ENCODE measurements at places on chromosomes 12 and 14.

GRCh38 chr12:26373606-26374495, 178.5 kb downstream of the SSPN start:
- DNase-seq = peak; percentile 51

DNA sequence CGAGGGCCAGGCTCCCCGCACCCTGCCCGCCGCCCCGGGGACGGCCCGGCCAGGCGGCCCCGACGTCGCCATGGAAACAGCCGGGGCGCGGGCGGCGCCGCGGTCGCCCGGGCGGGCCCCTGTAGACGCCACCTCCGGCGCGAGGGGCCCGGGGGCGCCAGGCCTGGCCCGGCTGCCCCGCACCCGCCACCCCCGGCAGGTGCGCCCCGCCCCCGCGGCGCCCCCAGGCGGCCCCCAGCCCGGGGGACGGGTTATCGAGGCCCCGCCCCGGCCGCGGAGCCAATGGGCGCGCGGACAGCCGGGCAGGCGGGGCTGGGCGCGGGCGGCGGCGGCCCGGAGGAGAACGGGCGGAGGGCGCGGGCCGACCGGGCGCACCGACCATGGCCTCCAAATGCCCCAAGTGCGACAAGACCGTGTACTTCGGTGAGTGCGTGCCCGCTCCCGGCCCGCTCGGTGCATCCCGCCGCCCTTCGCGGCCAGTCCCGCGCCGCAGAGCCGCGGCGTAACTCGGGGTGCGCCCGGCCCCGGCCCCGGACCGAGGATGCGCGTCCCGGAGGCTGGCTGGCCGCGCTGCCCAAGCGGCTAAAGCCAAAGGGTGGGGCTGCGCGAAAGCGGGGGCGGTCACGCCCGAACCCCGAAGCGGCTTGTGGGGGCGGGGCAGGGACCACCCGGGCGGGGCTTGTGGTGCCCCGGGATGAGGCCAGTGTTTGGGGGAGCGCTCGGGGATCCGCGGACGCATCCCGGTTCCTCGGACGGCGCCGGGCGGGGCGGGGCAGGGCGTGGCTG, at the start of gene CRIP2:
Gene CRIP2, plus strand, starts transcription at position 339 of the 786 bp plus-strand sequence. Its CDS starts 42 bp downstream, at position 381.
- DNase-seq = no peak

DNA sequence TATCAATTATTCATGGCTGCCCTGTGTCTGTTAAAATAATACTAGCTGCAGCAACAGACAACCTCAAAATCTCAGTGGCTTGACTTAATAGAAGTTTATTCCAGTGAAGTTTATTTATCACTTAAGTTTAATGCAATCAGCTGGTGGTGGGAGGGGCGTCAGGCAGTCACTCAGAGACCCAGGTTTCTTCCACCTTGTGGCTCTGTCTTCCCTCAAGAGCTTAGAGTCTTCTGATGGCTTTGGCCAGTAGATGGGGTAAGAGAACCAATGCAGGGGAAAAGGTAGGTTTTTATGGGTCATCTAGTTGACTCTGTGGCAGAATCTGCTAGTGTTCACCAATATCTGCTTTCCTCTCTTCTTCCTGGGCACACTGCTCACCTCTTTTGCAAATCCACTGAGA, 668.9 kb downstream of the AACS start:
- no peak for DNase-seq

DNA sequence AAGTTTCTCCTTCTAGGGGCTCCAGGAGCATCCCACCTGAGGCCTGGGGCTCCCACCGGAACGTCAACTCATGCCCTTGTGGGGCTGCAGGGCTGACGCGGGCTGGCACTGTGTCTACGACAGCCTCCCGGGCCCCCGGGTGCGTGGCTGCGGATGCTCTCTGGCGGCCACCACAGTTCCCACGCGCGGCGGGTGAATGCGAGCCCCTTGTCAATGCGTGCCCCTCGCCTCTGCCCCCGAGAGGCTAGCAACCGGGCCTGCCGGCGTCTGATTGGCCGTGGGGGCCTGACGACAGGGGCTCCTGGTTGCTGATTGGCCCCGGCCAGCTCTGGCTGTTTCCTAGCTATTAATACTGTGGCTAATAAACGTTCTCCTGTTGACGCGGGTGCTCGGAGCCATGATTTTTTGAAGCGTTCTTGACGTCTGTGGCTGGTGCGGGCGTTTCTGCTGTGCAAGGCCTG, 1.8 kb upstream of the MEG3 start:
- DNase-seq = no peak

DNA sequence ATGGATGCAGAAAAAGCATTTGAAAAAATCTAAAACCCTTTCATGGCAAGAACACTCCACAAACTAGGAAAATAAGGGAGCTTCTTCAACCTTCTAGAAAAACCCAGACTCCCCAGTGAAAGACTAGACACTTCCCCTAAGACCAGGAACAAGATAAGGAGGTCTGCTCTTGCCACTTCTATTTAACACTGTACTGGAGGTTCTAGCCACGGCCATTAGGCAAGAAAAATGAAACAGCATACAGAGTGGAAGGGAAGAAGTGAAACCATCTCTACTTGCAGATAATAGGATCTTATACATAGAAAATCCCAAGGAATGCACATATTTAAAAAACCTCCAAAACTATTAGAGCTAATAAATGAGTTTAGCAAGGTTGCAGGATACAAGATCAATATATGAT, 42.3 kb downstream of the CHGA start:
- peak; percentile 41 for DNase-seq

GRCh38 chr14:69571449-69572029, 3.1 kb downstream of the CCDC177 start:
- DNase-seq = no peak

DNA sequence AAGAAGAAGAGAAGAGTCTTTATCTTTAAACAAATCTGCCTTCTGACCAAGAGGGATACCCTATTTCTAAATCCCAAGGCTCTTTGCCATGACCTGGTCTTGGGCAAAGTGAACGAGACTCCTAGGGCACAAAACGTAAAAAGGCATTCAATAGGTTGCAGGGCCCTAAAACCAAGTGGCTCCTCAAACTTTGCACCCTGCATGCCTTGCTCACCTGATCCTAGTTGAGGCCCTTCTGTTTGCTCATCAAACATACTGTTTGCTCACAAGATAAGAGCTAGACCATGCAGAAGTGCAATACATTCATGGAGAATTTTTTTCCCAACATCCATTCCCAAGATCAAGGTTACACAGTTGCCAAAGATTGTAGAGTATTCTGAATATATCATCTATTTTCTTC, 7.9 kb upstream of the PRH1 start:
- DNase-seq = no peak

DNA sequence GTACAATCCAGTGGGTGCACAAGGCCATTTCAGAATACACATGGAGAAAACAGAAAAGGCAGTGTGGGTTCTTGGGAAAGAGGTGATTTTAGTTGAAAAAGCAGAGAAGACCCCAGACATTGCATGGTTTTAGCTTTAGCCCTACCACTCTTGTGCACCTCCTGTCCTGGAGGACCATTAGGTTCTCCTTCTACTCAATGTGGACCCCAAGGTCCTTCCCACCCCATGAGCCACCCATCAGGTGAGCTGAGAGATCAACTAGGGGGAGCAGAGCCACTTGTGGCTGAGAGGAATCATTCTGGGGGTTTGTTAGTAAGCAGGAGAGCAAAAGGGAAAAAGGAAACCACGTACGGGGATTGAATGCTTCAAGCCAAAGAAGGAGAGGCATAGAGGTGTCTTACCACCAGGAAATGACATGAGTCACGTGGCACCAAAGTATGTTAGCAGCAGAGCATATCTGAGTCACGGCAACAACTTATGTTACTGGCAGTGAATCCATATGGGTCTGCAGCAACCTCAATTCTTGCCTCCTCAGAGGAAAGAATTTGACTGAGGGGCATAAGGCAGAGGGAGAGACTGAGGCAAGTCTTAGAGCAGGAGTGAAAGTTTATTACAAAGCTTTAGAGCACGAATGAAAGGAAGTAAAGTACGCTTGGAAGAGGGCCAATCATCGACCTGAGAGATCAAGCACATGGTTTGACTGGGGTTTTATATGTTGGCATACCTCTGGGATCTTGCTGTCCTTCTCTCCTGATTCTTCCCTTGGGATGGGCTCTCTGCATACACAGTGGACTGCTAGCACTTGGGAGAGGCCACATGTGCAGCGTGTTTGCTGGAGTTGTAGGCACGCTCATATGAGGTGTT, 73.9 kb downstream of the HSD17B6 start:
- no peak for DNase-seq

DNA sequence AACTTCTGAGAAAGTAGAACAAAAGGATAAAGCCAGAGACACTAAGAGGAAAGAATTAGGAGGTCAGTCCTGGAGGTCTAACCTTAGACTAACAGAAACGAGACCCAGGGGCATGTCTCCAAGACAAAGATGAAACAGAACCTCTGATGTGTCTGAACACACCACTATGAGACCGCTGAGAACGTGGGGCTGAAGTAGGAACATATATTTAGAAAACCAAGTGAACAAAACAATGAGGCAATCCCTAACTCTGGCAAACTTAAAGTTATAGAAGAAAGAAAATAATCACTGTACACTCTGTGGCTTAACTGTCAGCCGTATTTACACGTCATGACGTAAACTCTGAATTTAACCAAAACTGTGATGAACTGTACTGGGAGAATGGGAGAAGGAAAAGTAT, 17.9 kb downstream of the KCTD10 start:
- DNase-seq = no peak

- DNase-seq = no peak
Observed at GRCh38 chr14:85479771-85480170, 50.2 kb upstream of the FLRT2 start.

All from inflammatory macrophage (primary cell).